Bronchus fibroblast of lung (primary cell): ENCODE measurements at places on chromosomes 16 and 17. TPM values are rescaled to one million over a fixed set of nuclear protein-coding genes. Genes with fewer than 3 reads are reported as not detected.

Gene CACNA1G
- under 0.01 TPM in 2 replicates for total RNA-seq

Gene RHBDF1
- total RNA-seq = 28.2 and 34.0 TPM in 2 replicates

Gene CDYL2
- total RNA-seq = 1.3 and 2.0 TPM in 2 replicates

Gene PCTP
- 15.2 and 18.3 TPM in 2 replicates for total RNA-seq

Gene TAC4
- not detected in 2 replicates for total RNA-seq

Gene RETREG3
- total RNA-seq = 33.3 and 38.8 TPM in 2 replicates

Gene NFAT5
- total RNA-seq = 4.0 and 4.7 TPM in 2 replicates

Gene MYH1
- not detected in 2 replicates for total RNA-seq

Gene ERN1
- 3.5 and 4.8 TPM in 2 replicates for total RNA-seq

Gene RNF43
- total RNA-seq = under 0.01 TPM in 1 of 2 replicates, not detected in the other

Gene CMTM2
- total RNA-seq = not detected in 2 replicates

Gene C16orf96
- under 0.01 and 0.17 TPM in 2 replicates for total RNA-seq

Gene KRTAP3-2
- total RNA-seq = not detected in 2 replicates

Gene NECAB2
- total RNA-seq = 0.30 TPM in 1 of 2 replicates, not detected in the other

Gene RNF112
- 2.7 and 2.9 TPM in 2 replicates for total RNA-seq

Gene LGALS9C
- total RNA-seq = not detected in 2 replicates

Gene SLC12A3
- total RNA-seq = not detected in 2 replicates

Gene COTL1
- 304 and 327 TPM in 2 replicates for total RNA-seq

Gene KREMEN2
- 0.15 TPM in 1 of 2 replicates, not detected in the other for total RNA-seq

Gene KRT27
- not detected in 2 replicates for total RNA-seq

Gene PLXDC1
- under 0.01 and 0.15 TPM in 2 replicates for total RNA-seq

Gene NLK
- 4.6 and 9.6 TPM in 2 replicates for total RNA-seq

Gene CD300A
- total RNA-seq = not detected in 2 replicates

Gene KRTAP9-2
- not detected in 2 replicates for total RNA-seq

Gene PLA2G10
- not detected in 2 replicates for total RNA-seq

Gene SPN
- total RNA-seq = not detected in 2 replicates

Gene ZNF750
- not detected in 2 replicates for total RNA-seq

Gene PRSS27
- total RNA-seq = 0.50 and 0.74 TPM in 2 replicates

Gene GNG13
- not detected in 2 replicates for total RNA-seq

Gene UMOD
- total RNA-seq = not detected in 2 replicates

Gene KIF18B
- total RNA-seq = 25.2 and 25.4 TPM in 2 replicates

Gene DPEP3
- total RNA-seq = not detected in 2 replicates

Gene PPM1E
- 0.45 and 0.50 TPM in 2 replicates for total RNA-seq

Gene GNAO1
- under 0.01 and 0.17 TPM in 2 replicates for total RNA-seq

Gene SLC4A1
- not detected in 2 replicates for total RNA-seq

Gene TBC1D28
- not detected in 2 replicates for total RNA-seq

Gene CDK5R1
- total RNA-seq = 1.6 and 1.8 TPM in 2 replicates

Gene PTGES3L
- 0.15 and 0.50 TPM in 2 replicates for total RNA-seq

Gene CA10
- not detected in 2 replicates for total RNA-seq

Gene ADAD2
- not detected in 2 replicates for total RNA-seq

Gene NGFR
- under 0.01 TPM in 1 of 2 replicates, not detected in the other for total RNA-seq

Gene KRTAP1-5
- total RNA-seq = 0.50 and 0.59 TPM in 2 replicates

Gene WIPF2
- total RNA-seq = 5.4 and 5.5 TPM in 2 replicates

Gene CFAP97D1
- not detected in 2 replicates for total RNA-seq

Gene DRC3
- 0.50 and 0.59 TPM in 2 replicates for total RNA-seq

Gene DNAAF8
- total RNA-seq = 0.30 and 1.5 TPM in 2 replicates

Gene SERPINF2
- under 0.01 TPM in 1 of 2 replicates, not detected in the other for total RNA-seq
